Suppressor macrophage (primary cell): ENCODE measurements at places on chromosomes 7 and 10.

GRCh38 chr7:68980011-68980410 is 618.3 kb upstream of the AUTS2 start:
- no peak for DNase-seq

DNA sequence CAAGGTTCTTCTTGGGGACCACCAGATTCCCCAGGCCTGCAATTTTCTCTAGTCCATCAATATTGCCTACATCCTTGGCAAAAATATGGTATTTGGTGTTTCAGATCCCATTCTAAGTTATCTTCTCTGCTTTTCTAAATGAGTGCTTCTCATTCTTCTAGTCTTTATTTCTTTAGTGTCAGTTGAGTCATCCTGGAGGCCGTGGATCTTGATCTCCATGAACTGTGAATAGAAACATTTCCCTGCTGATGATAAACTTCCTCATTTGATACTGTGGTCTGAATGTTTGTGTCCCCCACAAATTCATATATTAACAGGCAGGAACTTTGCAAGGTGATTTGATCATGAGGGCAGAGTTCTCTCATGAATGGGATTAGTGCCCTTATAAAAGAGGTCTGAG is 779.3 kb downstream of the INHBA start:
- DNase-seq, result no peak

DNA sequence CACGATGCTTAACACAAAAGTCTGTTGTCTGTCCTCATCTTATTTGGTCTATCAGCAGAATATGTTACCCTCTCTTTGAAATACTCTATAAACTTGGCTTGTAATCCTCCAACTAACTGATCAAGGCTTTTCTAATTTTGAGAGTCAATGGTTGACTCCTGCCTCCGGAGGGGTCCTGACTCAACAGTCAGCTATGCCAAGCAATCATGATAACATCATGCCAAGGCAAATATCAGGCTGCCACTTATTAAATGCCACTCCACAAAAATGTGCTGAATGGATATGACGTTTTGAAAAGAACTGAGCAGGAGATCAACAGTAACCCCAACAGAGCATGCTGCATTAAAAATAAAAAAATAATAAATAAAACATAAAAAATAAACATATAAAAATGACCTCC is 116.1 kb downstream of the PARD3 start:
- no peak for DNase-seq

GRCh38 chr7:155373359-155374273 is 75.9 kb downstream of the INSIG1 start:
- peak; percentile 53 for DNase-seq

DNA sequence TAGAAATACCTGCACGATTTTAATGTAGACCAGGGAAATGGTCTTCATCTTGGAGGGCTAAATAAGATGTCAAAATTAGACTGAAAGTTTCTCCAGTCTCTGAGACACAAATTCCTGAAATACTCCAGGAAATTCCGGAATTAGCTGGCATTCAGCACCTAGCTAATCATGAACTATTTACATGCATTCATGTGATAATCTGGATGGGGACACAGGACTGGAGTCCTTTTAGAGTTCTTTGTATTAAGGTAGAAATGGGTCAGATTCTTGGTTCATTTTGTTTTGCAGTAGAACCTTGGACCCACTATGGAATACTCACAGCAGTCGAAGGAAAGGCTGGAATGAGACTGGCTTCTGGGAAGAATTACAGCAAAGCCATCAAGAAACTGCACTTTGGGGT is 65.3 kb upstream of the MDFIC start:
- no peak for DNase-seq

DNA sequence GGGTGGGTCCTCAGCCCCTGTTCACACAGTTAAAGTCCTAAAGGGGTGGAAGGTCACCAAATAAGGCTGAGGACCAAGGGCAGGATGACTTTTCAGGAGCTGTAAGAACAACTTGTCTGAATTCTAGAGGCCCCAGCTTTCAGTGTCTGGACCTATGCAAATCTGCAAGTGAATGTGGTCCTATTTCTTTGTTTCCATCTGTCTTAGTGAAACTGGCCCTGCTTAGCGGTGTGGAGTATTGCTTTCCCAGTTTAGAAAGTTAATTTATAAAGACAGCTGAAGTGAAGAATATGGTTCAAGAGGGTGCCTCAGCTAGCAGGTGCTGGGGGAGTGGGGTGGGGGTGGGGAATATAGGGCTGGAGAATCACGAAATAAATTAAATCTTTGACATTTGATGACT is 40.1 kb downstream of the HHEX start:
- no peak for DNase-seq

- peak; percentile 76 for DNase-seq
Measured at GRCh38 chr10:22010973-22011408, 7.5 kb upstream of the DNAJC1 start.

- peak; percentile 59 for DNase-seq
Measured at GRCh38 chr10:102119417-102120141, 589 bp downstream of the LDB1 start.

DNA sequence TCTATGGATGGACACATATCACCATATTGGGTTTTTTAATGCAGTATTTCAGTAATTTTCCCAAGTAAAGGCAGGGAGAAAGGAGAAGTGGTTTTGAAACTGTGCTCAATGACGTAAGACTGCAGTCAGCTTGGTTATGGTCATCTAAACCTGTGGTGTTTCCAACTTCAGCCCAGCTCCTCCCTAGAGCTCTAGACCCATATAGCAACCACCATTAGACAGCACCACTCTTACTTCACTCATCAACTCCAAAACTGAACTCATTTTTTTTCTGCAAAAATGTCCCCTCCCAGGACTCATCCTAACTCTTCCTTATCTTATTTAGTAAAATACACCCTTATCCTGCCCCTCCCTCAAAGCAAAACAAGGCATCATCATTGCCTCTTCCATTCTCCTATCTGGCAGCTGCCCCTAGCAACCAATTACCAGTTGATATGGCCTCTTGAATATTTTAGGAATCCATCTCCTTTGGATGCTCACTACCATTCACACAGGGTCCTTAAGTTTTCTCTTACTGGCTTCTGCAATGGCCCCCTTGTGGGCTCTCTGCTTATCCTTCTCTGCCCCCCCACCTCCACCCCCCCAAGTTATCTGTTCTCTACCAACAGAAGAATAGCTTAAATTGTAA is 1.5 kb upstream of the RALA start:
- DNase-seq, result peak; percentile 93

DNA sequence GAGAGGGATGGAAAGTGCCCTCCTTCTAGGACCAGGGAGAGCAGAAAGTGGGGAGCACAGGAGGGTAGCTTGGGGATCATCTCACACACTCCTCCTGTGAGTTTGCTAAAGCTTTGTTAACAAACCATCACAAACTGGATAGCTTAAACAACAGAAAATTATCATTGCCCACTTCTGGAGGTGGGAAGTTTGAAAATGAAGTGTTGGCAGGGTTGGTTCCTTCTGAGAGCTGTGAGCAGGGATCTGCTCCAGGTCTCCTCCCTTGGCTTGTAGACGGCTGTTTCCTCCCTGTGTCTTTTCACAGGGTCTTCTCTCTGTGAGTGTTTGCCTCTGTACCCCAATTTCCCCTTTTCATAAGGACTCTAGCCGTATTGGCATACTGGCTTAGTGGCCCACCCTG is 32.0 kb upstream of the CXCL12 start:
- DNase-seq, result no peak

- DNase-seq, result peak; percentile 70
Measured at GRCh38 chr10:70903262-70903921, 15.0 kb upstream of the PCBD1 start.

- no peak for DNase-seq
Measured at GRCh38 chr7:42068554-42069280, 168.3 kb downstream of the GLI3 start.

DNA sequence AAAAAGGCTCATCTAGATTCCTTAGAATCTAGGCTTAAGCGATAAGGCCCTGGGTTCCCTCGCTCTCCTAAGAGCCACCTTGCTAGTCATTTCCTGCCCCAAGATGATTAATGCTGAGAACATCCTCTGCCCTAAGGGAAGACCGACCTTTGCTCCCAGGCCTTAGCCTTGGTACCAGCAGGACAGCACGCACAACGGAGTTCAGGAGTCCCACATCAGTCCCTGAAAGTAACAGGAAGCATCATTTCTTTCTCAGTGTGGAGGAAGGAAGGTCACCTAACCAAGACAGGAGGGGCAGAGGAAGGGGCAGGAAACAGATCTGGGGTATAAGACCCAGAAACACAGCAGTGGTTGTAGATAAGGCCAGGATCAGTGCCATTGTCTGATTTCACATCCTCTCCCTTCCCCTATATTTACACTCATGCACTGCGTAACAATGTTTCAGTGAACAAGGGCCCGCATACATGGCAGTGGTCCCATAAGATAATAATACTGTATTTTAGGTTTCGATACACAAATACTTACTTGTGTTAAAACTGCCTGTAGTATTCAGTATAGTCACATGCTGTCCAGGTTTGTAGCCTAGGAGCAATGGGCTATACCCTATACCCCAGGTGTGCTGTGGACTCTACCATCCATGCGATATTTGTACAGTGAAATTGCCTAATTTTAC is 8.1 kb upstream of the FAM107B start:
- DNase-seq, result no peak

DNA sequence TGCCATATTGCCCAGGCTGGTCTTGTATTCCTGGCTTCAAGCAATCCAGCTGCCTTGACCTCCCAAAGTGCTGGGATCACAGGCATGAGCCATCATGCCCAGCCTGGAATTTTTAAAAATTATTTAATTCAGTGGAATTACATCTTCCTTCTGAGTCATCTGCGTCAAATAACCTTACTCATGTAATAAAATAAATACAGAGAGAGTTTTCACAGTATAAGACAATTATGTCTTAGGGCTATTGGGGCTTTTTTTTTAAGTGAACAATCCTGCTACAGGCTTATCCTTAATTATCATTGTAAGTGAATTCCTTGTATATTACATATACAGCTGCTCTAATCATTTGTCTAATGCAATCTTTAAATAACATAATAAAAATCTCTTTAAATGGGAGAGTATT is 108.3 kb downstream of the MAPK8 start:
- DNase-seq, result no peak

DNA sequence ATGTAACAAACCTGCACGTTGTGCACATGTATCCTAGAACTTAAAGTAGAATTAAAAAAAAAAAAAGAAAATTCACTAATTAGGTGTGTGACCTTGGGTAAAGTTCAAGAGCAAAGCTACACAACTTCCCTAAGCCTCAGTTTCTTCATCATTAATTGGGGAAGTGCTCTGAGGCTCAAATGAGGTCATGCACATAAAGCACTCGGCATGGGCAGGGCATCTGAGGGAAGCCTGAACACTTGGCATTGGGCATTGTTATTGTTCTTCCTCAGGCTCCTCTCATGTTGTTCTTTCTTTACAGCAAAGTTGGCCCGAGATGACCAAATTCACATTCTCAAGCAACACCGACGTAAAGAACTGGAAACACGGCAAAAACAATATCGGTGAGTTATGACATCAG is 21.5 kb downstream of the ALOX5 start:
- DNase-seq, result peak; percentile 82

GRCh38 chr7:88090671-88091070 is 129.2 kb downstream of the SRI start:
- no peak for DNase-seq

DNA sequence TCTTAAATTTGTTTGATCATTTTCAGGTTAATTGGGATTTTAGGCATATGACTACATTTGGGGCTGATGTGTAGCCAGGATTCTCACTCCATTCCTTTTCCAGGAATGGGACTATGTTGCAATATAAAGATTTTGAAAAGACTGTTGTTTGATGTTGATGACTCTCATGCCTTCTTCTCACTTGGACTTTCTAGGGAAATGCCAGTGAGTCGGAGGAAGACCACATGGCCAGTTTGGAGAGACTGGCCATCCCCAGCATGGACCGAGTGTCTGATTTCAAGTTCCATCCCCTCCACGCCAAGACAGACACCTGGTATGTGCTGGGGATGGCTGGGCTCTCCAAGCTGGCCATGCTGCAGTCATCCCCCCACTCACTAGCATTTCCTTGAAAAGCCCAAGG is 5.5 kb downstream of the IGFBP3 start:
- DNase-seq, result no peak

DNA sequence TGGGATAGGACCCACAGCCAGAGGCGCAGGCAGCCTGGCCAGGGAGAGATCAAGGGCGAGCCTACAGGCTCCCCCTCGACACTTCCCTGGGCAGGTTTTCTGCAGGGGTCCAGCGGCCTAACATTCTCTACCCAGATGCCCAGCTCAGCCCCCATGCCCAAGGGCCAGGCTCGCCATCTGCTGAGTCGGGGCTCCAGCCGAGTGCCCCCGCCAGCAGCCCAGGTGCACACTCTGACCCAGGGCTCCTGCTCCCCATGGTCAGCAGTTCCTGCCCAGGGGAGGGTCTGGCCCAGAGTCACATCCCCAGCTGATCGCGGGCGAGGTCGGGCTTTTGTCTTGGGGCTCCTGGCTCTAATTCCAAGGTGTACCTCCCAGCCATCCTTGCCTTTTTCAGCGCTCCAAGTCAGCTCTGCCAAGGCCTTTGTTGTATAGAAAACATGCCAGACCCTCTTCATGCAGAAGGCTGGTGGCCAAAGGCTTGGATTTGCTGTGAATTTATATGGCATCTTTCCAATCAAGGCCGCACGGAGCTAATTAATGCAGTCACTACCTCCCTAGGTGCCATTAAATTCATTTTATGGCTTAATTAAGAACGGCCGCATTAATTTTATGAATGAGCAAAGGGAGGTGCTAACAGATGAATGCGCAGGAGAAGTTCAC is 120.6 kb downstream of the LRRC18 start:
- DNase-seq, result no peak

DNA sequence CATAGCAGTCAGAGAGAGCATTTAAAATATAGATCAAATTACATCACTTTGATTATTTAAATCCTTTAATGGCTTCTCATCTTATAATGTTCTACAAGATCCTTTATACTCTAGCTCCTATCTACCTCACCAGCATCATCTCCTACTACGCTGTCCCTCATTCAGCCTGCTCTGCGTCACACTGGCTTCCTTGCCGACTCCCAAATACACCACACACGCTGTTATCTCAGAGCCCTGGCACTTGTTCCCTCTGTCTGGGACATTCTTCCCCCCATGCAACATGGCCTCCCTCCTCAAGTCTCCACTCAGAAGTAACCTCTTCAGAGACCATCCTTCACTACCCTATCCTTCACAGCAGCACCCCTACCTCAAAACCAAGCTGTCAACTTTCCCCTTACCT is 46.7 kb downstream of the RNLS start:
- no peak for DNase-seq

GRCh38 chr10:3978761-3979160 is 193.8 kb upstream of the KLF6 start:
- DNase-seq, result peak; percentile 56

GRCh38 chr7:77569514-77570232 is 32.6 kb downstream of the PTPN12 start:
- DNase-seq, result peak; percentile 65

GRCh38 chr7:37310327-37311080 is 138.2 kb downstream of the ELMO1 start:
- DNase-seq, result peak; percentile 59
